ENCODE measurements at places on chromosomes 12 and 14. TPM values are rescaled to one million over a fixed set of nuclear protein-coding genes. Genes with fewer than 3 reads are reported as not detected.

DNA sequence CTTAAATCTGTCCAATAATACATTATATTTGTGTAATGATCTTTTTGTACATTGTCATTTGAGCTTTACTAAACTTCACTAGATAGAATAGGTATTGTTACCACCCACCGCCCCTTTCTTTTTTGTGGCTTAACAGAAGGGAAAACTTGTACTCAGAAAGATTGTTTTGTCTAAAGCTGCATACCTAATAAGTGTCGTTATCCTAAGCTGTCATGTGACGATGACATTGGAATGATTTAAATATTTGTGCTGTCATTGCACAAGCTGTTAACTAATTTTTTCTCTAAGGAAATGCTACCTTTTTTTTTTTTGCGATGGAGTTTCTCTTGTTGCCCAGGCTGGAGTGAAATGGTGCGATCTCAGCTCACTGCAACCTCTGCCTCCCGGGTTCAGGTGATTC lies 3.6 kb downstream of the DIP2B start:
- peaks cover 41% of the 10 kb centered on the region for H3K4me1 ChIP-seq
- DNase-seq, result no peak
- no peaks in the 10 kb centered on the region for H3K36me3 ChIP-seq
- H3K27ac ChIP-seq, result no peak overlapping the region

DNA sequence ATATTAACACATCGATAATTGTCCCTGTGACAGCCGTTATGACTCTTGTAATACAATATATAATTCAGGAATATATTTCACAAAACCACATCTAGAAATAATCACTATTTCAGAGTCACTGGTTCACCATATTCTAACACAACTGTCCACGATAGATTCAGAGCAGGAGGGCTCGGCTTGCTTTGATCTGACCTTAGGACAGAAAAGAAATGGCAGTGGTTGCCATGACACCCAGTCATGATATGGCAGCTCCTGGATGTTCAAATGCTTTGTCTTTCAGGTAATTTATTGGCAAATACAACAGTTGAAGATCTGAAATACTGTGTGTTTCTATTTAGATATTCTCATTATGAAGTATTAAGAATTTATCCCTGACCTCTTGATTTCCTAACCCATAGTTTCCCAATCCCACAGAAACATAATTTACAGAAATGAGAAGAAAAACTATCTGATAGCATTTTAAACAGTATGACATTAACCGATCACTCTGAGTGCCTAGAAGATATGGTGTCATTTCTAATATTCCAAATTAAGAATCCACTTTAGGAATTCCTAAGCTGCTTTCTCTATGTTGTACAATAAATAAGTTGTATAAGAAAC lies 116.4 kb downstream of the EPS8 start:
- H3K27me3 ChIP-seq, result no peaks in the 10 kb centered on the region
- no peaks in the 10 kb centered on the region for H3K36me3 ChIP-seq
- H3K4me3 ChIP-seq, result no peak overlapping the region
- no peak for DNase-seq
- H3K4me1 ChIP-seq, result peaks cover 7% of the 10 kb centered on the region

- H3K4me3 ChIP-seq, result no peak overlapping the region
- no peak for DNase-seq
- no peaks in the 10 kb centered on the region for H3K36me3 ChIP-seq
- H3K27me3 ChIP-seq, result no peaks in the 10 kb centered on the region
- peaks cover 12% of the 10 kb centered on the region for H3K4me1 ChIP-seq
Observed at GRCh38 chr14:49989966-49990365, 97.1 kb downstream of the ARF6 start.

DNA sequence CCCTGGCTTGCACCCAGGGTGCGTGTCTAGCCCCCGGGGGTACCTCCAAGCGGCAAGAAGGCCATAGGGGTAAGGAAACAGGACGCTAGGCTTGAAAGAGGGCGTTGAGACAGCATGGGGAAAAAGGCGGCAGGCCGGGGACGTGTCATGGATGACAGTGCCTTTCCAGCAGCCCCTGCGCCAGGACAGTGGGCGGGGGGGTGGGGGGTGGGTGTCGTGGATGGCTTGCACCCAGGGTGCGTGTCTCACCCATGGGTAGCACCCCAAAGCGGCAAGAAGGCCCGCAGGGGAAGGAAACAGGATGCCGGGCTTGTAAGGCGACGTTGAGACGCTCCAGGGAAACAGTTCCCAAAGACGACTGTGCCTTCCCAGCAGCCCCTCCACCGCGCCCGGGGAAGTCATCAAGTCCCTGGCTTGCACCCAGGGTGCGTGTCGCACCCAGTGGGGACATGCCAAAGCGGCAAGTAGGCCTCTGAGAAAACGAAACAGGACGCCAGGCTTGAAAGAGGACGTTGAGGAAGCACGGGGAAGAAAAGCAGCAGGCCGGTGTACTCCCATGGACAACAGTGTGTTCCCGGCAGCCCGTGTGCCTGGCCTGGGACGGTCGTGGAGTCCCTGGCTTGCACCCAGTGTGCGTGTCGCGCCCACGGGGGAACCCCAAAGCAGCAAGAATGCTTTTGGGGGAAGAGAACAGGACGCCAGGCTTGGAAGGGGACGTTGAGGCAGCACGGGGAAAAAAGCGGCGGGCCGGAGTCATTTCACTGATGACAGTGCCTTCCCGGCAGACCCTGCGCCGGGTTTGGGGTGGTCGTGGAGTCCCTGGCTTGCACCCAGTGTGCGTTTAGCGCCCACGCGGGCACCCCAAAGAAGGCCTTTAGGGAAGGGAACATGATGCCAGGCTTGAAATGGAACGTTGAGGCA lies 163.5 kb upstream of the ALG10B start:
- no peaks in the 10 kb centered on the region for H3K4me1 ChIP-seq
- no peaks in the 10 kb centered on the region for H3K36me3 ChIP-seq
- H3K4me3 ChIP-seq, result no peak overlapping the region
- no peak for DNase-seq

DNA sequence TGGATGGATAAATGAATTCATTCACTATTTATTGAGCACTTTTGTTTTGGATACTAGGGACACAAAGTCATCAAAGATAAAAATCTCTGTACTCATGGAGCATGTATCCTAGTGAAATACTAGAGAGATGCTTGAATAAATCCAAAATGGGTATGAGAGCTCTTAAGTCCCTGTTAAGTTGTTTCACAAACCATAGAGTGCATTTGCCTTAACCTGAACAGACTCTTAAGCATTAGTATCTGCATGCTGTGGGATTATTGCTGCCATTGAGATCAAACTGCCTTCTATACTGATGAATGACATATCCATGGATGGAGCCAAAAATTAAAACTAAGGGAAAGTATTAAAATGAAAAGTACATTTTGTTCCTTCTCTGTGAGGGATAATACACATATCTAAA lies 206.5 kb upstream of the KRR1 start:
- H3K4me1 ChIP-seq, result peaks cover 29% of the 10 kb centered on the region
- no peak overlapping the region for H3K27ac ChIP-seq
- H3K36me3 ChIP-seq, result no peaks in the 10 kb centered on the region
- no peaks in the 10 kb centered on the region for H3K27me3 ChIP-seq
- H3K4me3 ChIP-seq, result no peak overlapping the region

DNA sequence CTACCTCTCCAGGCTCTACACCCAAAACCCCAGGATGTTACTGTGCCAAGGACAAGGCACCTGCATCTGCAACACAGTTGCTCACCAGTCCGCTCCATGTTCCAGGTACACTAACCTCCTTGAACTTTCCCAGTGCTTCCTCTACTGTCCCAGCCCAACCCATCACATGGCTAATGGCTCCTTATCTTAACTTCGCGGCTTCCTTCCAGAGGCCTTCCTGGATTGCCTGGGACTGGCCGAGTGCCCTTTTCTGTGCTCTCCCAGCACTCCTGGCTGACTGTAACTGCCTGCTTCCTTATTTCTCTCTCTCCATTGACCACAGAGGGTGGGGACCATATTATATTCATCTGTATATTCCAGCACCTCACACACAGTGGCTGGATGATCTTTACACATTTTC lies 20.9 kb downstream of the POMT2 start:
- H3K4me3 ChIP-seq, result no peak overlapping the region
- H3K27ac ChIP-seq, result no peak overlapping the region
- H3K27me3 ChIP-seq, result no peaks in the 10 kb centered on the region
- no peaks in the 10 kb centered on the region for H3K36me3 ChIP-seq

Gene ZNF740
- 13.3 TPM for total RNA-seq

DNA sequence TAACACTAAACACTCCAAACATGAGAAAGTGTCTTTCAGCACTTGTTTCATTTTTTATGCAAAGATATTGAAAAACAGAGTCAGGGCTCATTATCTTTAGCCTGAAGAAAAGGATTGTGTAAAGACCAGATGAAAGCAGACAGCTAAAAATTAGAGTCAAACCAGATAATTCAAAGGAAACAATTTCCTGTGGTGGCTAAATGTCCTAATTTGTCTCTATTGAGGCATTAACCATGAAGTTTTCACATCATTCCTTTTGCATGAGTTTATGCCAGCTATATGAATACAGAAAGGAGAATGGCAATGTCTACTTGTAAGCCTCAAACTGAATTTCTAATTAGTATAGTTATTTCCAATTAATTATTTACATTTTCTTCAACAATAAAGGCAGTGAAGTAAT lies 338.5 kb downstream of the FSCB start:
- DNase-seq, result no peak
- no peak overlapping the region for H3K27ac ChIP-seq
- no peaks in the 10 kb centered on the region for H3K4me1 ChIP-seq
- H3K27me3 ChIP-seq, result no peaks in the 10 kb centered on the region
